ENCODE measurements at places on chromosomes 12 and 14.

DNA sequence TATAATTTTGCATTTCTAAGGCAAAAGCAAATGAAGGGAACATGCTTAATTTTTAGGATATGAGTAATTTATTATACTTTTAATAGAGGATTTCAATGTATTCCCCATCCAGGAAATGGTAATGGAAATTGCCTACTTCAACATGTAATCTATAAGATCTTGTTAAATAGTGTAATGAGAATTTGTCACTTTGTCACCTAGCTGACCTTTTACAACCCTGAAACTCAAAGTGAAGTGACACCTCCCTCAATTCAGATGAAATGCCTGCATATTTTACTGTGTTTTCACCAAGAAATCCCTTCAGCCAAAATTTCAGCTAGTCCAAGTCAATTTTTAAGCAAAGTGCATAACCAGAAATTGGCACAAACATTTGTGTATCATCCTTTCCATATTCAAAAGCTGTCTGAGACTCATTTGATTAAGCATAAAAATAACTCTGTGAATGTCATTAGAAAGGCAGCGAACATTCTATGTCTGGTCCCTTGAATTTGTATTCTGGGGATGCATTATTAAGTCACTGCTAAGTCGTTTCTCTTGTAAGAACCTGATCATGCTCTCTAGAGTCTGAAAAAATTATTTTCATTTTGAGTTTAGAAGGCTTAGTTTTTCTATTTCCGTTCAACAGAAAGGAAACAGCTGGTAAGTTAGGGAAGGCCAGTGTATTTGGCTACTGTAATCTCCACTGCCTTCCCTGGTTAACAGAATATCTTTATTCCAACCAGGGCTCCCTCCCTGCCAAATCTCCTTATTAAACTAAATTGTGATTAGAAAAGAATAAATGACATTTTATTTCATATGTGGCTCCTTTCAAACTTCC lies 100.8 kb downstream of the IGF1 start:
- no peak for DNase-seq

DNA sequence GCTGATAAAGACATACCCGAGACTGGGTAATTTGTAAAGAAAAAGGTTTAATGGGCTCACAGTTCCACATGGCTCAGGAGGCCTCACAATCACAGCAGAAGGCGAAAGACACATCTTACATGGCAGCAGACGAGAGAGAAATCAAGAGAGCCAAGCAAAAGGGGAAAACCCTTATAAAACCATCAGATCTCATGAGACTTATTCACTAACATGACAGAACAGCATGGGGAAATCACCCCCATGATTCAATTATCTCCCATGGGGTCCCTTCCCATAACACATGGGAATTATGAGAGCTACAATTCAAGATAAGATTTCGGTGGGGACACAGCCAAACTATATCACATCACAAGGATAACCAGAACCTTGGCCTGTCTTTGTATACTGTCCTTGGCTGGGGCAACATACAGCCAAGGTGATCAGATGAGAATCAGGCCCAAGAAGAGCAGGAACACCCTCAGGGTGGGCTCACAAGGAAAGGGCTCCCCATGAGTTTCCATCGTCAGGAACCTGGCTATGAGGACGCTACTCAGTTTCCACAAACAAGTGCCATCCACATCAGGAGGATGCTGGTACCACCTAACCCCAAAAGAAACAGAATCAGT lies 152.7 kb downstream of the FOXN3 start:
- no peak for DNase-seq

DNA sequence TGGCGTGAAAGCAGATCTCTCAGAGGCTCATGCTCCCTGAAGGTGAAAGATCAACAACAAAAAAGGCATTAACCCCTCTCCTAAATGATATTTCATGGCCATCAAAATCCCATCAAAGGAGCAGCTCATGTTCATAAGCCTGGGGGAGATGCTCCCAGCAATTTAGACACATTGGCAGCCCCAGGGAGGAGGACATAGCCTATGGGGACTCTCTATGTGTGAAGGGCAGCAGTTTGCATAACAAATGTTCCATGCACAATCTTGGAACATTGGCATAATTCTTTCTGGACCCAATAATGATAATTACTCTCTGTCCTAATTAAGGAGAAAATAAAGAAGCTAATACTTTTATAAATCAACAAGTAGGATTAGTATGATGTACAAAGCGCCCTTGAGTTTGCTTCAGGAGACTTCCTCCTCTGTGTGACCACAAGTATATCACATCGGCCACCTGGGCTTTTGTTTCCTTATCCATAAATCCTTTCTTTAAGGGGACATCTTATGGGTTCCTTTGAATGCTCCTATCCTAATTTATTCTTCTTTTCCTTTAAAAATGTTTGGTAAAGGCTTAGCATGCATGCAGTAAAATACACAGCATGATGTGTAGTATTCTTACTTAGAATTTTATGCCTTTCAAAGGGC lies 161.9 kb upstream of the PLEKHG7 start:
- DNase-seq: no peak

DNA sequence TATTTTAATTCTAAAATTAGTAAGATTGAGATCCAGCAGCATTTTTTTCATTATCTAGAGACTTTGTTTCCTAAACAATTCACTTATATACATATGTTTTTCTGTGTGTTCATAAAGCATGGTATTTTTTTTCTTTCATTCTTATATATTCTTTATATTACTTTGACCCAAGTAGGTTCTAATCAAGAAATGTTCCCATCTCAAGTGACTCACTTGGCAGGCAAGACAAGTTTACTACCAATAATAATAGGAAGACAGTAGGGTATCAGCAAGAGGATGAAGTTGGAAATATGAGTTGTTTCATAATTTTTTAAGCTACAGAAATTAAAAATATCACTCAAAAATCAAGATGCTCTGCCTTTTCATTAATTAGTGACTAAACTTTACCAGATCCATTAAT lies 613.4 kb upstream of the ATP2B1 start:
- DNase-seq: no peak

GRCh38 chr12:28851781-28852180 lies 297.3 kb upstream of the FAR2 start:
- no peak for DNase-seq

GRCh38 chr12:84641940-84642545 lies 270.6 kb downstream of the SLC6A15 start:
- no peak for DNase-seq

DNA sequence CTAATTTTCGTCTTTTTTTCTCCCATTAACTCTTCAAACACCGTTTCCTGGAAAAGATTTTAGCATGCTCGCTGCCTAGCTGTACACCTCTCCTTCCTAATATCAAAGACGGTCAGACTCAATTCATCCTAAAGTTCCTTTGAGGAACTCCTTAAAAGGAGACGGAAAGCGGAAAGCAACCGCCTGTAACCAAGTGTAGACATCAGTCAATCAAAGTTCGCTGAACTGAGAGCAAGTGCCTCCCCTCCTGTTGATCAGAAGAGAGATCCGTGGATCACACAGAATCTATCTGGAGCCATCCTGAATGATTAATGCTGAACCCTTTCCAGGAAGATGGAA lies 412 bp upstream of the TEP1 start:
- DNase-seq: no peak

GRCh38 chr12:109928058-109928656 lies 28.1 kb downstream of the TCHP start:
- DNase-seq: no peak

- peak; percentile 75 for DNase-seq
Observed at GRCh38 chr12:53381731-53382630, 2.0 kb downstream of the SP1 start.

GRCh38 chr12:12017135-12017581 lies 53.6 kb upstream of the BCL2L14 start:
- no peak for DNase-seq

- DNase-seq: no peak
Observed at GRCh38 chr12:111387747-111388323, 17.9 kb upstream of the SH2B3 start.

GRCh38 chr14:23399136-23399535 lies 8.9 kb downstream of the MYH6 start:
- DNase-seq: no peak

DNA sequence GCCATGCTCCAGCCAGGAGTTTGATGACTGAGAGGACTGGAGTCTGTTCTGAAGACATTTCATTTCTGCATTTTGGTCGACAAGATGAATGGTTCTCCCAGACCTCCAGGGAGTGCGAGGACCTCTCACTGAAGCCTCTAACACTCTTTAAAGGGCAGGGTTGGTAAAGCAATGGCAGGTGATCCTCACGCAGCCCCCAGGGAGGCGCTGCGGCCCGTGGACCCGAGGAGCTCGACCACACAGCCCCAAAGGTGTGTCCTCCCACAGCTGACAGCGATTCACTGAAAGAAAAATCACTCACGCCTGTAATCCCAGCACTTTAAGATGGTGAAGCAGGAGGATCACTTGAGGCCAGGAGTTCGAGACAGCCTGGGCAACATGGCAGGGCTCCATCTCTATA lies 183.8 kb upstream of the SFSWAP start:
- DNase-seq: no peak

DNA sequence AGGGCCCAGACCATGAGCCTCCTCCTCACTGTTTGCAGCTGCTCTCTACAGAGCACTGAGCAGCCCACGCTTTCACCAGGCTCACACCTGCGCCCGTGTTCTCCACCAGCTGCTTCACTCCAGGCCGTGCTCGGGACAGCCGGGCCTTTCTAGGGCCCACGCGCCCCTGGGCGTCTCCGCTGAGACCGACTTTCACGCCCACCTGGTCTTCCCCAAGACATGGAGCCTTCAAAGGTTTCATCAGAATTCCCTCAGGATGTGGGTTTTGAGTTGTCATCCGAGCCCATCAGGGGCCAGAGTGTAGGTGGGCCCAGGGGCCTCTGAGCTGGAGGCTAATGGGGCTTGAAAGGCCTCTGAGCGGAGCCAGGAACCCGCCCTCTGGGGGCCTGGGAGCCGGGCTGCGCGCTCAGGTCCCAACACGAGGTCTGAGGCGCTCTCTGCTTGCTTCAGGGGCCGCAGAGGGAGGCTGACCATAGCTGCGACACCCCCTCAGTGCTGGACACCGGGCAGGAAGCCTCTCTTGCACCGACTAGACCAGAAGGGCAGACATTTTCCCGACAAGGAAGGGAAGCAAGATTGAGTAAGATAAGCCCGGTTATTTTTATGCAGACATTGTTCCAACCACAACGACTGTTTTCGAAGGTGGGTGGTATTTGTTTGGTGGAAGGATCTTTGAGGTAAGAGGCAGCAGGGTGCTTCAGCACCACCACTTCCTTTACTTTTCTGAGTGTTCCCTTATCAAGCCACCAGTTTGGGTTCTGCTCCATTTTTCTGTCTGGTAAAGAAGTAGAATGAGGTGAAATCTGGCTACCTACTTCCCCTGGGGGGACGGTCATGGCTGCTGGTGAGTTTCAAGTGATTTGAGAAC lies 125.0 kb upstream of the FUT8 start:
- no peak for DNase-seq

GRCh38 chr12:125652681-125653080 lies 587.4 kb downstream of the AACS start:
- DNase-seq: no peak

GRCh38 chr14:70073924-70074566 lies 114.7 kb downstream of the SLC8A3 start:
- peak; percentile 81 for DNase-seq

- DNase-seq: no peak
Observed at GRCh38 chr14:97280526-97280925, 483.3 kb downstream of the VRK1 start.

- no peak for DNase-seq
Observed at GRCh38 chr14:73862480-73862879, 10.8 kb downstream of the PTGR2 start.

DNA sequence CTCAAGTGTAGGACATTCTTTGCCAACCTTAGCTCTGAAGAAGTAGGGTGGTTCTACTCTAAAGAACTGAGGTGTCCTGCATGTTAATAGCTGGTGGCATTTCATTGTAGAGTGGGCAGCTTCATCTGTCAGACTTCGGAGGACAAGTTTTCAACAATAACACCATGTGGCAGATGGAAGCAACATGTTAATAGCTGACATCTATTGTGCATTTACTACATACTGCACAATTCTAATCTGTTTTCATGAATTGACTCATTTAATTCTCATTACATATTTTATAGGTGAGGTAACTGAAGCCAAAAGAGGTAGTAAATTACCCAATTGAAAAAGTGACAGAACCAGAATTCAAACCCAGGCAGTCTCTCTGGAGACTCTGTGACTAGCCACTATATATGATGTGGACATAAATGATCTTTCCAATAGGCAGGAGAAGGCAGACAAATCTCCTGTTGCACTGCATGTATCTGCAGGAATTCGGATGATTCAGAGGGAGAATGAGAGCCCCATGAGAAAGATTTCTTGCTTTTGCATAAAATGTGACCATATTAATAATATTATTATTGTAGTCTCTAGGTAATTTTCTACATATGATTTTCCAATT lies 137.2 kb upstream of the E2F7 start:
- no peak for DNase-seq

Measured in lung microvascular endothelial cell (primary cell).